Breast epithelium (tissue), 4 donors: ENCODE measurements at places on chromosomes 11 and 22.
A peak's percentile ranks its signal among the peaks of the same experiment; 100 is the strongest.

DNA sequence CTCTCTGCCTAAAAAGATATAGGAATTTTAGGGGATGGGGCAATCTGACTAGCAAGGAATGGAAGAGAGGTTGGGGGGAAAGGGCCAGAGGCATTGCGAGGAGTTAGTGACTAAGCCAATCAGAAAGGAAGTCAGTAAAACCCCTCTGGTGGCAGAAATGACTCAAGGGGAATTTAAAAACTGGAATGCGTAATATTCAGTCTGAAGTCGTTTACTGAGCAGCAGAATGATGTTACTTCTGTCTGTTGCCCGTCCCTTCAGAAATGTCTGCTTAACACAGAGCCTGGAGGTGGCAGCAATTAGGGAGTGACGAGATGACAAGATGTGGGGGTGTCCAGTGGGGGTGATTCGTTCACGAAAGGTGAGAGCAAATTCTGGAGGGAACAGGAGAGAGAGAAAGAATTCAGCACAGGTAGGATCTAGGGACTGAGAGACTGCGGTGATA is 107.7 kb upstream of the CLMP start:
- H3K4me1 ChIP-seq = no peaks in the 10 kb centered on the region
- H3K4me3 ChIP-seq = no peak overlapping the region
- no peak for DNase-seq
- H3K27me3 ChIP-seq = no peaks in the 10 kb centered on the region

GRCh38 chr11:72673943-72674828 is at the start of gene PDE2A:
PDE2A (minus strand) TSS chr11:72674422; CDS start chr11:72674207, 215 bp downstream.
- H3K4me1 ChIP-seq = no peaks in the 10 kb centered on the region
- H3K27me3 ChIP-seq = peaks cover 72% of the 10 kb centered on the region
- H3K36me3 ChIP-seq = no peaks in the 10 kb centered on the region
- H3K4me3 ChIP-seq = no peak within 1 kb of the TSS
- DNase-seq = no peak
- no peak within 1 kb of the TSS for H3K27ac ChIP-seq

DNA sequence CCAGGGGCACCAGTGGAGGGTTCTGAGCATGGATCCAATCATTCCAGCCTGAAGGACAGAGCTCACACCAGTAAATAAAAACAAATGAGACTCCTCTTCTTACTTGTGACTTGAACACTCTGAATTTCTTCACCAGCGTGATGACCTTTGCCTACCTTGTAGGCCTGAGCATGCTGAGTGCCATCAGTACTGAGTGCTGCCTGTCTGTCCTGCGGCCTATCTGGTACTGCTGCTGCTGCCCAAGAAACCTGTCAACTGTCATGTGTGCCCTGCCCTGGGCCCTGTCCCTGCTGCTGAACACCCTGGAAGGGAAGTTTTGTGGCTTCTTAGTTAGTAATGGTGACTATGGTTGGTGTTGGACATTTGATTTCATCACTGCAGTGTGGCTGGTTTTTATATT is 23.9 kb downstream of the MRGPRX4 start:
- no peaks in the 10 kb centered on the region for H3K36me3 ChIP-seq
- H3K27me3 ChIP-seq = no peaks in the 10 kb centered on the region
- no peak overlapping the region for H3K27ac ChIP-seq
- DNase-seq = no peak

DNA sequence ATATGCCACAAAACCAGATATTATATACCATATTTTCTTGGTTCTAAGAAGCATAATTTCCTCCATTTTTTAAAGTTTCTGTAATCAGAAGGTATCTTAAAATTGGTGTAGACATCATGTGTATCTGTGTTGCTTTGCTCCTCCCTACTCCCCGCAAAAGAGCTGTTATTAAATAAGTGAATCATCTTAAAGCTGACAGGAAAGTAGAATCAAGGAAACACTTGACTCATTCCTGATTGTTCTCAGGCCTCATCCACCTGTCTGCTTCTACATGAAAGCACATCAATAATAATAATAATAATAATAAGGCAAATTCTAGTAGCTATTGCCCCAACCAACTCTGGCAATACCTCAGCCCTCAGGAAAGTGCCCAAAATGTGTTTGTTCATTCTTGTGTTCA is 26.2 kb upstream of the GUCY1A2 start:
- no peaks in the 10 kb centered on the region for H3K4me1 ChIP-seq
- no peak overlapping the region for H3K4me3 ChIP-seq
- no peak for DNase-seq
- H3K27ac ChIP-seq = no peak overlapping the region
- no peaks in the 10 kb centered on the region for H3K36me3 ChIP-seq
- no peaks in the 10 kb centered on the region for H3K27me3 ChIP-seq

DNA sequence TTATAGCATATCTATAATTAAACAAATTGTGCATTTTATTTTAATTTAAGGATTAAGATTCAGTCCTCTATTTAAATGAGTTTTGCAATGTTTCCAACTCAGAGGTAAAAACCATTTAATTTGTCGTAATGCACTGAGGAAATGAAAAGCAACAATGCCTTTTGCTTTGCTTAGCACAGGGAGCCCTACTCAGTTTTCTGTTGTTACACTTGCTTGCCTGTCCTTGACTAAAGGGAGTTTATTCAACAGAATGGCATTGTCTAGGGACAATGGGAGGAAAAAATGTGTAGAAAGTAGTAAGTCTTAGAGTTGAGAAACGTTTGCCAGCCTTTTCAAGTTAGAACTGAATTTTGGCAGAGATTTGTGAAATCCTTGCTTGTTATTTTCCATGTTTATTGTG is 734.2 kb upstream of the ANO3 start:
- H3K4me3 ChIP-seq = no peak overlapping the region
- H3K27me3 ChIP-seq = no peaks in the 10 kb centered on the region
- DNase-seq = no peak
- H3K36me3 ChIP-seq = no peaks in the 10 kb centered on the region
- H3K4me1 ChIP-seq = no peaks in the 10 kb centered on the region
- H3K27ac ChIP-seq = peak overlapping the region; percentile 38

- no peaks in the 10 kb centered on the region for H3K27me3 ChIP-seq
- H3K36me3 ChIP-seq = peaks cover 4% of the 10 kb centered on the region
- H3K4me1 ChIP-seq = no peaks in the 10 kb centered on the region
These were observed 768 bp downstream of the LDHA start for GRCh38 chr11:18394928-18395734.

- no peak overlapping the region for H3K4me3 ChIP-seq
- H3K4me1 ChIP-seq = no peaks in the 10 kb centered on the region
- DNase-seq = no peak
- no peak overlapping the region for H3K27ac ChIP-seq
- H3K27me3 ChIP-seq = peaks cover 8% of the 10 kb centered on the region
- H3K36me3 ChIP-seq = no peaks in the 10 kb centered on the region
These were observed 169.7 kb downstream of the NXPE2 start for GRCh38 chr11:114848027-114848426.

GRCh38 chr11:18849406-18849805 is 57.8 kb upstream of the PTPN5 start:
- no peak overlapping the region for H3K27ac ChIP-seq
- DNase-seq = no peak
- no peak overlapping the region for H3K4me3 ChIP-seq
- H3K36me3 ChIP-seq = no peaks in the 10 kb centered on the region
- no peaks in the 10 kb centered on the region for H3K4me1 ChIP-seq

- no peak overlapping the region for H3K27ac ChIP-seq
- no peak overlapping the region for H3K4me3 ChIP-seq
- H3K27me3 ChIP-seq = no peaks in the 10 kb centered on the region
- H3K36me3 ChIP-seq = no peaks in the 10 kb centered on the region
- DNase-seq = no peak
These were observed 43.6 kb downstream of the PPARA start for GRCh38 chr22:46193898-46194310.

DNA sequence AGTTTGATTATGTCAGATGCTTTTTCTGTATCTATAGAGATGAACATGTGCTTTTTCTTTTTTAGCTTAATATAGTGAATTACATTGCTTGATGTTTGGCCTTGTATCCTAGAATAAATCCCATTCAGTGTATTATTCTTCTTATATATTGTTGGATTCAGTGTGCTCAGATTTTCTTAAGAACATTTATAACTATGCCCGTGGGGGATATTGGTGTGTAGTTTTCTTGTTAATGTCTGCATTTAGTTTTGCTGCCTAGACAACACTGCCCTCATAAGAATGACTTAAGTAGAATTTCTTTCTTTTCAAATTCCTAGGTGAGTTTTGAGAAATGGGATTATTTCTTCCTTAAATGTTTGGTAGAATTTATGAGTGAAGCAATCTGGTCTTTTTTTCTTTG is 98.5 kb downstream of the TMEM135 start:
- H3K36me3 ChIP-seq = peaks cover 3% of the 10 kb centered on the region
- DNase-seq = no peak
- H3K4me1 ChIP-seq = no peaks in the 10 kb centered on the region
- H3K4me3 ChIP-seq = no peak overlapping the region
- H3K27me3 ChIP-seq = no peaks in the 10 kb centered on the region

DNA sequence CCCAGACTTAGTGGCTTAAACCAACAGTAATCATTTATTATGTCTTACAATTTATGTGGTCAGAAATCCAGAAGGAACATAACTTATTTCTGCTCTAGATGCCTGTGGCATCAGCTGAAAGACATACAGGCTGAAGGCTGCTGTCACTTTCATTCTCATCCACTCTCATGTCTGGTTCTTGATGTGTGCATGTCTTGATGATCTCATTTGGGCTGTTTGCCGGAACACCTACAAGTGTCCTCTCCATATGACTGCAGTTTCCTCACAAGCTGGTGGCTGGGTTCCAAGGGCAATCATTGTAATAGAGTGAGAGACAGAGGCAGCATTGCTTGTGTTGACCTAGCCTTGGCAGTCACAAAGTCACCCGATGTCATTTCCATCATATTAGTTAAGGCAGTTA is 1375.9 kb upstream of the RAG2 start:
- H3K27me3 ChIP-seq = no peaks in the 10 kb centered on the region
- DNase-seq = no peak
- no peak overlapping the region for H3K27ac ChIP-seq
- H3K4me1 ChIP-seq = no peaks in the 10 kb centered on the region
- no peaks in the 10 kb centered on the region for H3K36me3 ChIP-seq

DNA sequence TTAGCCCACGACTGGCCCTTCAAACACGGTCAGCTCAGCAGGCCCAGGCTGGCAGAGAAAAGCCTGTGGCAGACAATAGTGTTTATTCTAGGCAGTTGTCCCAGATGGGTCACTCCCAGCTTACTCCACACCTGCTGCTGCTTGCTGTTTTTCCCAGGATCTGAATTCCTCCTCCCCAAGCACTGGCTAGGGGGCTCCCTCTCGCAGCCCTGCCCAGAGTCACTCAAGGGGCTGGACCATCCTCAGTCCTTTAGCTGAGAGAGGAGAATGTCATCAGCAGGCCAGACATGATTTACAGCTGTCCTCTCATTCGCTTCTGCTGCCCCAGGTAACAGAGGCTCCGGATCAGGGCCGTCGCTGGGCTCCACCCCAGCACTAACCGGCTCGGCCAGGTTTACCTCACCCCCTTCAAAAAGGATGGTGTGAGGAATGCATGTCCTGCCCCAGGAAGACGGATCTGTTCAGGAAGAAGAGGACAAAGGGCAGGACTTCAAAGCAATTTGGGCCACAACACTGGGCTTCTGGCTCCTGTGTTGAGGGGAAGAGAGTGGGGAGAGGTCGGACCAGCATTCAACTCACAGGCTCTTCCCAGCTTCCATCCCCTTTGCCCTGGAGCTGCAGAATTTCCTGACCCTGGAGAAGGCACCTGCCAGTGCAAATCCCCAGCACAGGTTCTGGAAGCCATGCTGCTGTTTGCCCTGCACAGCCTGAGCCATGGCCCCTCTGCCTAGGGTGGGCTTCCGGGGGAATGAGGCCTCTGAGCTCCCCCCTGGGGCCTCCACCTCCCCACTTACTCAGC is 59.7 kb upstream of the BARX2 start:
- no peak overlapping the region for H3K4me3 ChIP-seq
- peak overlapping the region; percentile 86 for H3K27ac ChIP-seq
- no peaks in the 10 kb centered on the region for H3K36me3 ChIP-seq

- no peaks in the 10 kb centered on the region for H3K36me3 ChIP-seq
- no peak for DNase-seq
- H3K4me1 ChIP-seq = no peaks in the 10 kb centered on the region
- no peak overlapping the region for H3K27ac ChIP-seq
- H3K4me3 ChIP-seq = peak overlapping the region; percentile 63
These were observed 26.0 kb downstream of the DUSP8 start for GRCh38 chr11:1546077-1546535.

DNA sequence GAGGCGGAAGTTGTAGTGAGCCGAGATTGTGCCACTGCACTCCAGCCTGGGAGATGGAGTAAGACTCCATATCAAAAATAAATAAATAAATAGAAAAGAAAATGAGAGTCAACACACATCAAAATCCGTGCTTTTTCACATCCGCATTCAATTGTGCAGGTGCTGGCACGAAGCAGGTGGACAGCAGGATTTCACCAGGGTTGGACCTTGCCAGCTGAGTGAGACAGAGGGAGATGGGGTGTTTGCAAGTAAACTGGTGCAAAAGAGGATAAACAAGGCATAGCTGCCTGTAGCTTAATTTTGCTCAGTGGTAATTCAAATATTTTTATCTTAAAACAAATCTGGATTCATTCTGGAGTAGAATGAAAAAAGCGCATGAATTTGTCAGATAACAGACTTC is 23.3 kb upstream of the DNAL4 start:
- H3K27ac ChIP-seq = no peak overlapping the region
- no peak overlapping the region for H3K4me3 ChIP-seq
- no peaks in the 10 kb centered on the region for H3K36me3 ChIP-seq
- no peak for DNase-seq

DNA sequence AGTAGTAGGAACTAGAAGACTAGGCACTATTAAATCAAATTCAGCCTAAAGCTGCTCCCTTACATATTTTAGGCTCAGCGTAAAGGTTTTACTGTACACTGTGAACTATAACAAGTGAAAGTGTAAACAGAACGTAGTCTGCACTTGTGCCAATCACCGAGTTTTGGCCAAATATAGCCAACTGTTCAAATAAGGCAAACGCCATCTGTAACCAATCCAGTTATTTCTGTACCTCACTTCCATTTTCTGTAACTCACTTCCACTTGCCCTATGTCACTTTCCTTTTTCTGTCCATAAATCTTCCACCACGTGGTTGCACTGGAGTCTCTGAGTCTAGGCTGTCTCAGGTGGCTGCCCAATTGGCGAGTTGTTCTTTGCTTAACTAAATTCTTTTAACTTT is 2132.2 kb downstream of the LRRC4C start:
- DNase-seq = no peak
- H3K4me1 ChIP-seq = no peaks in the 10 kb centered on the region
- H3K36me3 ChIP-seq = no peaks in the 10 kb centered on the region
- H3K4me3 ChIP-seq = no peak overlapping the region
- no peak overlapping the region for H3K27ac ChIP-seq
- no peaks in the 10 kb centered on the region for H3K27me3 ChIP-seq

GRCh38 chr11:76662656-76663485 is 7.7 kb downstream of the LRRC32 start:
- H3K4me1 ChIP-seq = no peaks in the 10 kb centered on the region
- no peaks in the 10 kb centered on the region for H3K36me3 ChIP-seq

DNA sequence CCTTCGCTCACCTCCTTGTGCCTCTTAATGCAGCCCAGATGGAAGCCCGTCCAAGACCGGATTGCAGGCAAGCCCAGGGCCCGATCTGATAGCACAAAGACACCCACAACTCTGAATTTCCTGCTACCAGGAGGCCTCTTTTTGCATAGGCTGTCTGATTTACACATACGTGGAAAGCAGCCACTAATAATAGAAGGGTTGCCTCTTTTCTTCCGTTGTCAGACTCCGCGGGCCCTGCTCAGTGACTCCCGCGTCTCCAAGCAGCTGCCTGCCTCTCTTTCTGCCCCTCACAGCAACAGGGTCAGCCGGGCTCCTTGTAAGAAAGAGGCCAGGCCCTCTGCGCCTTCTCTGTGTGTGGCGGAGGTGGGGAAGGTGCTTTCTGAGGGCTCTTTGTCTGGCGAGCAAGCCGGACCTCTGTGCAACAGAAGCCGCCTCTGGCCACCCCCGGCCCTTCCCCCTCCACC is 26.7 kb downstream of the FLI1 start:
- no peak for DNase-seq
- H3K4me1 ChIP-seq = no peaks in the 10 kb centered on the region
- H3K4me3 ChIP-seq = no peak overlapping the region
- H3K27me3 ChIP-seq = no peaks in the 10 kb centered on the region
